ENCODE measurements at places on chromosomes 2 and 18.
A peak's percentile ranks its signal among the peaks of the same experiment; 100 is the strongest.

DNA sequence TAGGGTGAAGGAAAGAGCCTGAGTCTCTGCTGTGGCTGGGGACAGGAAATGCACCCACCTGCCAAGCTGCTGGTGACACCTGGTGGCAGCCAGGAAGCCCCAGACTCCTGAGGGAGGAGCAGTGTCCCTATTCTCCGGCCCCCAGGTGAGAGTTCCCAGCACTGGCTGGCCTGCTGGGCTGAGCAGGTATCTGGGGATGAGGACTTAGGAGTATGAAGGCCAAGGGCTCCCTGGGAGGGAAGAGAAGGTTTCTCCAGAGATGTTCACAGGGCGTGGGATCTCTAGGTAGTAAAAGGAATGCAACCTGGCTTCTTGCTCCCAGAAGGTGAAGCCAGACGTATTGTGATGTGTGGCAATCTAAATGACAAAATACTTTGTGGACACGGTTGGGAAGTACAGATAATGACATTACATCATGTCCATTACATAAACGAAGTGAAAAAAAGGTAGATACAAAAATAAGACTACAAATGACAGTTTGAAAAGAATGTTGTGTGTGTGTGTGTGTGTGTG lies 75.8 kb upstream of the SLC1A4 start:
- DNase-seq, result no peak

DNA sequence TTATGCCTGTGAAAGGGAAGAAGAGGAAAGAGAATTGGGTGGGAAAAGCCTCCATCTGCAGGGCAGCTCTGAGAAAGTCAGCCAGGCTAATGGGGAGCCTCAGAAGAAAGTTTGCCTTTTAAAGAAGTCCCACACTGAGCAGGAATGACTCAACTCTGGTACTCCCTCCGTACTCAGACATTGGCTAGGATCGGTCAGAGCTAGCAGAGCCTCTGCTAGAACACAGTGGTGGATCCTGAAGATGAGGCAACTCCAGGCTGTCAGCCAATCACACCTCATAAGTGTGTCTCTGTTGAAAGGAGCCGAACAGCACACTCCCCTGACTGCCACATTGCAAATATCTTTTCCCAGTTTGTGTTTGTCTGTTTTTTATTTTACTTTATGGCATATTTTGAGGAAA lies 96.9 kb downstream of the HNRNPLL start:
- no peak for DNase-seq

DNA sequence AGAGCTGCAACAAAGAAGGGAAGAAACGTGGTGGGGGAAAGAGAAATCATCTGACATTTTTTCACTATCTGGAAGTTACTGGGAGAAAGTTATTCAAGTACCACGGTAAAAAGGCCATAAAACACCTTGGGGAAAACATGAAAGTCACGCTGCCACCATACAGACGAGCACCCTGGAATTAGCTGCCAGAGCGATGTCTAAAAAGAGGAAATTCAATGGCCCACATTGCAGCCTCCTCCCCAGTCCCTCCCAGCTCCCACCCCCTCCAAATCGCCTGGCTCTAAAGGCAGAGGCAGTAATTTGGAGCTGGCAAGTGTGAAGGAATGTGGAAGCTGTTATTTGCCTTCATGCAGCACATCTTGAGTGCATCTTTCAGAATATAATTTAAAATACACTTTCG lies 192.0 kb downstream of the ALK start:
- no peak for DNase-seq

DNA sequence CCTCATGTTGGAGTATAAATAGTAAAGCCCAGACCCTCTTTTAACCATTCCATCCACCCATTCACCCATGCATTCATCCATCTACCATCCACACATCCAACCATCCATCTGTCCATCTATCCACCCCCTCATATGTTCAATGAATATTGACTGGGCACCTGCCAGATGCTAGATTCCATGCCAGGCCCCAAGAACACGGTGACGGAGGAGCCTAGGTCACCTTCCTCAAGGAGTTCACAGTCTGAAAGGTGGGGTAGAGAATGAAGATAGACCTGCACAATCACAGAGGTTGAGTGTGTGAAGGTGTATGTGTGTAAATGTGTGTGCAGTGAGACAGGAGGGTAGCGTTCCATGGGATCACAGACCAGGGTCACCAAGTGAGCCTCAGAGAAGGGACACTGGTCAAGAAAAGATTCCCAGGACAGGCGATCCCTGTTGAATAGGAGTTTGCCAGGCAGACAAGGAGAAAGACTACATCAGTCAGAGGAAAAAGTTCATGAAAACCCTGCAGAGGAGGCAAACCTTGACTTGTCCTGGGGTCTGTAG lies 287.2 kb downstream of the CYP26B1 start:
- no peak for DNase-seq

- no peak for DNase-seq
Observed at GRCh38 chr2:147759536-147759935, 85.3 kb upstream of the ACVR2A start.

DNA sequence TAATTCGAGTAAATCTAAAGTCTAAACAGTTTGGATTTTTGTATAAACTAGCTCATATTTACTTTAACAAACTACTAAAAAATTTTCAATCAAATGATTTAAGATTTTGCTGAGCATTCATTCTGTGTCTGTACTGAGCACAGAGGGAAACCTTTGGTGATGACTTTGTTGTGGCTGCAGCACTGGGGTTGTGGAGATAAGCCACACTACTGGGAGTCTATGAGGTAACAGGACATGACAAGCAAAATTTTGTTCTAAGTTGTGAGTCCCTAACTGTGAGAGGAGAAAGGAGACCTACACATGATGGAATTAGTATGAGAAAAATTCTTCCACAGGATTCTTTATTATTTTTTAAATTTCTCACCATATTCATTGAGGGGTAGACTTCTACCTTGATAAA lies 933.7 kb upstream of the LRATD1 start:
- DNase-seq, result no peak

- peak; percentile 20 for DNase-seq
Observed at GRCh38 chr2:175414882-175415487, 233.5 kb upstream of the ATP5MC3 start.

DNA sequence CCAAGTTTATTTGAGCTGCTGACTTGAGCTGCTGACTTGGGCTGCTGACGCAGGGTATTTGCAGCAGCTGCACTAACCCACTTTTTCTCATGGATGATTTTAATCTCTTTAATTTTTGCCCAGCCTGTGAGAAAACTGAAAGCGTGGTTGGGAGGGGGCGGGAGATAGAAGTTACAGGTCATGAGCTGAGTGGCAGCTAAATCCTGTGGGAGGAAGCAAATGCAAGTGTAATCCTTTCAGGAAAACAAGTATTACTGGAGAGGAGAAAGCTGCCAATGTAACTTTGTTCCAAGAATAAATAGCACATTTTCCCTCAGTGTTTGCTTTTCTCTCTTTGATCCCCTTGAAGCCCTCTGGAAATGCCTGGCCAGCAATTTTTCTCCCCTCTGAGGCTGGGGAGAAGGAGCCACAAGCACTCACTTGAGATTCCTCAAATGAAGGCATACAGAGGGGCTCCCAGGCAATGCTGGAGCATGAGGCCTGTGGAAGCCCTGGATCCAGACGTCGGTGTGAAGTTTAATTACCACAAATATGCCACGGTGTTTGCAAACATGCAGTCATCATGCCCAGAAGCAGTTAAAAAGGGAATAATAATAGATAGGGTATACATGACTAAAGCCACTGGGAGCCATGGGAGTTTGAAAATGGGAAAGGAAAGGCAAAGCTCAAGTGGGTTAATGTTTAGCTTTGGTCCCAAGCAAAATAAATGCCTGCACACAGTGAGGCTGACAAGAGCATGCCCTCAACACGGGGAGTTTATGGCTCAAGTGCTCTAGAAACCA lies 10.4 kb upstream of the EVA1A start:
- no peak for DNase-seq

DNA sequence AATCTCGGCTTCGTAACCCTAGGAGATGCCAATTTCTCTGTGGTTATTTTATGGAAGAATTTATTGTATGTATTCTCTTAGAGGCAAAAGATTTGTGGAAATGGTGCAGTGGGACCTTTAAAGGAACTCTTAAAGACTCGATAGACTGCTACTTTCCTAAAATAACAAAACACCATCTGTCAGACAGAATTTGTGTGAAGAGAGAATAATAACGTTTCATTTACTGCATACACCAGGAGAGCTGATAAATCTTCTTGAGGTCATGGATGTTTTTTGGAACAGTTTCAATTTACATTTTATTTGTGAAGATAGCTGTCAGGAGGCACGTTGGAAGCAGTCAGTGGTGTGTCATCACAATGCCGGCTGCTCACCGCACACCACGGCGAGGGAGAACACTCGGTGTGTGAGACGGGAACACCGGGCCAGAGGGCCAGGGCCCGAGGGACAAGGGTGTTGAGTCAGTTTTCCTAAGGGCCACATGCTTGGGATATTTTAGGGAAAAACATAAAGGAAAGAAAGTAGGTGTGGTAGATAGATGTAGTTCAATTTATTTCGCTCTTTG lies 1681.0 kb upstream of the DDX18 start:
- DNase-seq, result no peak

GRCh38 chr2:173884025-173884802 lies 81.0 kb downstream of the SP3 start:
- no peak for DNase-seq

DNA sequence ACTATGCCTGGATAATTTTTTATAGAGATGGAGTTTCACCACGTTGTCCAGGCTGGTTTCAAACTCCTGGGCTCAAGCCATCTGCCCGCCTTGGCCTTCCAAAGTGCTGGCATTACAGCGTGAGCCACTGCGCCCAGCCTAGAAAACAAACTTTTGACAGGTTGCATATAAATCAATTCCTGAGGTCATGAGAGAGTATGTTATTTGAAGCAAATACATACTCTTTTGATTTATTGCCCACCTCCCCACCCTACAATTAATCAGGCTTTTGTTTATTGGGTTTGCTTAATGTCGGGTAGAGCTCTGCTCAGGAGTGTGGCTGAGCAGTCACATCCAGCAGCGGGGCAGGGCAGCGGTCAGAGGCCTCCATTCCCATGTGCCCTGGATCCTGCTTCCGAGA lies 37.9 kb upstream of the ASB1 start:
- no peak for DNase-seq

DNA sequence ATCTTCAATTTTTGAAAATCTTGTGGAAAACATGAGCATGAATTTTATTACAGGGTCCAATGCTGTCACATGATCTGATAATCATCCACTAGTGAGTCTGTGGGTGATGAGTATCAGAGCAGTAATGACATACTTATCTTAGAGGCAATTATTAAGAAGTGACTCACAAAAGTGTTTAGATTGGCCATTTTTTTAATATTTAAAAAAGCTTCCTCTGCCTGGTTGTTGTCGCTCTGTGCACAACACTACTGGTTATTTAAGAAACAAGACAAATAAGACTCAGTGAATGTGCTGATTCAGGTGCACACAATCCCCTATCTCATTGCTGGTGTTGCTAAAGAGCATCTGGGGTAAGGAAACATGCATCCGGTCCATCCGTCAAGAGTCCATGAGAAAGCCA lies 665.8 kb upstream of the ZEB2 start:
- no peak for DNase-seq

DNA sequence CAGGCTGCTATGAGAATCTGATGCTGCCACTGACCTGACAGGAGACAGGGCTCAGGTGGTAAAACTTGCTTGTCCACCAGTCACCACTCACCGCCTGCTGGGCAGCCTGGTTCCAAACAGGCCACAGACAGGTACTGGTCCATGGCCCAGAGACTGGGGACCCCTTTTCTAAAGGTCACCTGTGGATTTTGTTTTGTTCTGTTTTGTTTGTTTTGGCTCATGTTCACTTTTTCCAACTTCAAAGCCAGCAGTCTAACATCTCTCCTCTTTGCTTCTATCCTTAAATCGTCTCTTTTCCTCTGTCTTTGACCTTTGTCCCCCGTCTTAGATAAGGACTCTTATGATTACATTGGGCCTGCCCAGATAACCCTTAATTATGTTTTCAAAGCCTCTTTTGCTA lies 3.3 kb upstream of the CERKL start:
- no peak for DNase-seq

DNA sequence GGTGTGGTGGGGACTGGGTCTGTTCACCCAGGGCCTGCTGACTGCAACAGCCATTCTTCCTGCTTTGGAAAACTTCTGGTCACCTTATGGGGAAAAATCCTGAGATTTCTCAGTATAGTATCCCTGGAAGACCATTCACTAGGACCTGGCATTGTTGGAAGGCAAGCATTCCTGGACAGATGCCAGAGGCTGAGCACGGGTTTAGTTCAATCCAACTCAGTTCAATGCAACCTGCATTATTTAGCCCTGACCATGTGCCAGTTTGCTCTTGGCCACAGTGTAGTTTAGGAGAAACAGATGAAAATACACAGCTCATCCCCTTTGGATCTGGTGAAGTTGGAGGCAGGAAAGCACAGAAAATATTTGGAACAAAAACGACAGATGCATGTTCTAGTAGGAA lies 95.9 kb downstream of the LPIN1 start:
- DNase-seq, result no peak

GRCh38 chr18:76914314-76914713 lies 92.0 kb downstream of the ZNF236 start:
- DNase-seq, result peak; percentile 25

DNA sequence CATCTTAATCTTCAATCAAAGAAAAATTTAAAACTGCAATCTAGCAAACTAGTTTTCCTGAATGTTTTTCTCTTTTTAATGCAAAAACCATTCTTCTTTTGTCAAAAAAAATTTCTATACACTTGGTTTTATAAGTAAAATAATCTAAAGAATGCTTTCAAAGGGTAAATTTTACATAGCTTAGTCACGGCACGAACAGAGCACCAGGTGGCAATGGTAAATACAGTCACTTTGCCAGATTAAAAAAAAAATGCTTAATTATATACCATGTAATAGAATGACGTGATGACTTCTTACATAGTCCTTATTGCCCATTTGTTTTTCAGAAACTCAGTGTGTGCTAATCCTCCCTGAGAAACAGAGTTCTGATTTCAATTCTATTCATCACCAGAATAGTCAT lies 10.4 kb downstream of the FEZ2 start:
- no peak for DNase-seq

GRCh38 chr18:13878857-13879256 lies 36.5 kb downstream of the MC2R start:
- no peak for DNase-seq

- DNase-seq, result no peak
Observed at GRCh38 chr18:45332871-45333270, 282.4 kb upstream of the SLC14A2 start.

DNA sequence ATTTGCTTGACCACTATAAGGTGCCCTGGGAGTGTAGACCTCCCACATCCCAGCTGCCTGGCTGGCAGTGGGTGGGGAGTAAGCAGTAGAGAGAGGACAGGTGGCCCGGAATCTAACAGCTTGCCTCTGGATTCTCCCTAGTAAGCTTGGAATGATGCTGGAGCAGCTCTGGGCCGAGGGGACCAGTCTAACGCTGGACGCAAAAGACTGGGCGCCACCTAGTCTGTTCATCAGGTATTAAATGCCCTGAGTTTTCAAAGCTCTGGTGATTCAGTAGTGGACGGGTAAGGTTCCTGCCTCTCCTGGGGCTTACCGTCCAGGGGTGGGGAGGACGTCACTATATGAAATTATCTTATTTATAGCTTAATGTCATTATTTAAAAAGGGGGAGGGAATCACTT lies 648 bp upstream of the LYPD6B start:
- DNase-seq, result no peak

DNA sequence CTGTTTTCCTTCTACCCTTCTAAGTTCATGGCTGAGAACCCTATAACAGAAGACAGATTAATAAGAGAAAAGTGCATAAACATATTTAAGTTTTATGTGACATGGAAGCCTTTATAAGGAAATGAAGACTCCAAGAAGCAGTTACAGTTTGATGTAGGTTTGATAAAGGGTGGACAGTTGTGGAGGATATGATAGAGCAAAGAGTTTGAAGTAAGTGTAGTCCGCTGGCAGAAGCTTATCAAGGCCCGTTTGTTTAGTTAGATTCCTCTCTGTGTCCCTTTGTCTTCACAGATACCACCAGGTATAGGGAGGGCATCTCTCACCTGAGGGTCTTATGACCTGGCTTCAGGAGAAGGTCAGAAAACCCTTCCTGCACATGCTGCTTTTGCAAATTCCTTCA lies 10.4 kb upstream of the CASP8 start:
- DNase-seq, result no peak

Data from GM20000 (cell line).